ENCODE measurements at places on chromosomes 1 and 21.
A peak's percentile ranks its signal among the peaks of the same experiment; 100 is the strongest.

- DNase-seq = no peak
Measured at GRCh38 chr1:51506537-51506936, 12.5 kb downstream of the EPS15 start.

DNA sequence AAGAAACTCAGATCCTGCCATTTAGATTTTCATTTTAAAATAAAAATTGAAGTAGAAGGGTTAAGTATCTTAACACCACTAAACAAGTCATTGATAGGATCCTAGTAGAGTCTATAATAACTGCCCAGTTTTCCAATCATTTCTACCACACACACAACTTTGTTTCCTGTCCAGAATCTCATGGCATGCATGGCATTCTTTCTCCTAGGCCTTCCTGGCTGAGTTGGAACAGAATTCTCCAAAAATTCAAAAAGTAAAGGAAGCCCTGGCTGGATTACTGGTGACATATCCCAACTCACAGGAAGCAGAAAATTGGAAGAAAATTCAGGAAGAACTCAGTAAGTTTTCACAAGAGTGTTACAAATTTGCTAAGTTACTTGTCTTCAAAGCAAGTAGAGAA lies 111.4 kb upstream of the BMP8A start:
- no peak for DNase-seq

DNA sequence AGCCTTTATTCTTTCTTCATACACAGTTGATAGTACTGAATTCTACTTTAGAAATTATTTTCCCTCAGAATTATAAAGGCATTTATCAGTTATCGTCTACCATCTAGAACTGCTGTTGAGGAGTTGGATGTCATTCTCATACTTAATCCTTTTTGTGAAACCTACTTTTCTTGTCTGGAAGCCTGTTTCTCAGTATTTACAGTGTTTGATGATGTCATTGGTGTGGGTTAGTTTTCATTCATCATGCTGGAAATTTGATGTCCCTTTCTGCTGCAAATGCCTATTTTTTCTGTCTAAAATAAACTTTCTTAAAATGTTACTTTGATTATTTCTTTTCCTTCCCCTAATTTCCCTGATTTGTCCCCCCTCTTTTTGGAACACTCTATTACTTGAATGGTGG lies 22.8 kb upstream of the ZNF281 start:
- DNase-seq = peak; percentile 28

GRCh38 chr1:221392453-221392852 lies 349.4 kb downstream of the DUSP10 start:
- no peak for DNase-seq

DNA sequence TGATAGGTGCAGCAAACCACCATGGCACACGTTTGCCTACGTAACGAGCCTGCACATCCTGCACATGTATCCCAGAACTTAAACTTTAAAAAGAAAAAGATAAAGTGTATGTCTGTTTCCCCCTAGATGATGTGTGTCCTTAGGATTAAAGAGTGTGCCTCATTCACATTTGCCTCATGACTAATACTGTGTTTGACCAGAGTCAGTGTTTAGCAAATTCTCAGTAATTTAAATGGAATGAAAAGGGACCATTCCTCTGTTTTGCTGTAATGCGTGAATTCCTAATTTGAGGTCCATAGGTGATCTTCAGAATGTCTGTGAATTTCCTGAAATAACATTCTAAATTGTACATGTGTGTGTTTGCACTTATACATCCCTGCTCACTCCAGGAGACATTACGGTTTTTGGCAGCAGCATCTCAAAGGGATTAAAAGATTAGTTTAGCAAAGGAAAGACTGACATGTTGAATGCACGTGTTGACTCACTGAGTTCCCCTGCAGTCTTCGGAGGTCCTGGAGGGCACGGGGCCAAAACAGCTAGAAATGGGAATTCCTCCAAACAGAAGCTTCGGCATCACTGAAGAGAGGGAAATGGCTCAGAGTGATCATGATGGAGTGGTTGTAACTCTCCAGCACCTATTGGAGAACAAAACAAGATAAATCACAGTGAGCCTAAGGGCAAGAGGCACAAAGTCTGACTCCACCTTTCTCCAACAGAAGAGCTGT lies 19.1 kb upstream of the SLC35F3 start:
- DNase-seq = no peak

GRCh38 chr1:16618719-16619118 lies 5.4 kb upstream of the NBPF1 start:
- DNase-seq = no peak

- DNase-seq = no peak
Measured at GRCh38 chr21:43362915-43363314, 64.0 kb downstream of the SIK1 start.

GRCh38 chr1:112651205-112651604 lies 23.3 kb upstream of the MOV10 start:
- no peak for DNase-seq

- DNase-seq = peak; percentile 69
Measured at GRCh38 chr1:233518344-233518743, 95.6 kb upstream of the KCNK1 start.

- no peak for DNase-seq
Measured at GRCh38 chr21:42203936-42204335, 15.0 kb upstream of the ABCG1 start.

DNA sequence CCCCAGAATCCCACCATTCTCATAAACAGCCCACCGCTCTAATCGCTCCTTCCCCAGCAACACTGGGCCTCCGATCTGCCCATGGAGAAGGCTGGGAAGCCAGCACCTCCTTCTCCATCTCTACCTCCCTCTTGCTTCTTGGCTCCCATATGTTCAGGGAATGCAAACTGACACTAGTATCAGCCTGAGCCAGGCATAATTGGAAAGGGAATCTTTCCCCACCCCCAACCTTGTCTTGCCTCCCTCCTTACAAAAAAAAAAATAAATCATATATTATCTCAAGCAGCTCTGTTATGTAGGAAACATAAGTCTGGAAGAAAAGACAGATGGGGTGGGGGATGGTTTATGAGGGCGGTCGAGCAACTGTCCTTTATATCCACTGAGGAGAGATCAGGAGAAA lies 127.2 kb downstream of the NAV1 start:
- no peak for DNase-seq

GRCh38 chr1:167529829-167530474 lies 11.6 kb upstream of the CD247 start:
- no peak for DNase-seq

GRCh38 chr21:38531591-38531990 lies 33.3 kb upstream of the ERG start:
- DNase-seq = no peak

- no peak for DNase-seq
Measured at GRCh38 chr1:28021064-28021463, 61.3 kb downstream of the XKR8 start.

DNA sequence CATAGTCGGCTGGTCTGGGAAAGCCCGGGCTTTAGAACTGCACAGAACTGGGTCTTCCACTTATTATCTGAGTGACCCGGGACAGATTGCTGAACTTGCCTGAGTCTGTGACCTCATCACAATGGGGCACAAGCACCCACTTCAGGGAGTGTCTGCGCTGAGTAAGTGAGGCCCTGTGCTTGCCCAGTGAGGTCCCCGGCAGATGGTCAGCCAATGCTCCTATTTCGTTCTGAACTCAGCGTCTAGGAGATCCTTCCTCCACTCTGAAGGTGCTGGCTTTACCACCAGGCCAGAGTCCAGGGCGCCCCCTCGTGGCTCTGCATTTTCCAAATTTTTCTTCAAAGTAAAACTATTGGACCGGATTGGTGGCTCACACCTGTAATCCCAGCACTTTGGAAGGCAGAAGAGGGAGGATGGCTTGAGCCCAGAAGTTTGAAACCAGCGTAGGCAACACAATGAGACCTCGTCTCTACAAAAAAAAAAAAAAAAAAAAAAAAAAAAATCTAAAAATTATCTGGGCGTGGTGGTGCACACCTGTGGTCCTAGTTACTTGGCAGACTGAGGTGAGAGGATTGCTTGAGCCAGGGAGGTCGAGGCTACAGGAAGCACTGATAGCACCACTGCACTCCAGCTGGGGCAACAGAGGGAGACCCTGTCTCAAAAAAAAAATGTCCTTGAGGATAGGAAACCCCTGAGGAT lies 61.7 kb downstream of the FCRL5 start:
- peak; percentile 90 for DNase-seq

- no peak for DNase-seq
Measured at GRCh38 chr21:34197561-34197960, 124.2 kb downstream of the MRPS6 start.

DNA sequence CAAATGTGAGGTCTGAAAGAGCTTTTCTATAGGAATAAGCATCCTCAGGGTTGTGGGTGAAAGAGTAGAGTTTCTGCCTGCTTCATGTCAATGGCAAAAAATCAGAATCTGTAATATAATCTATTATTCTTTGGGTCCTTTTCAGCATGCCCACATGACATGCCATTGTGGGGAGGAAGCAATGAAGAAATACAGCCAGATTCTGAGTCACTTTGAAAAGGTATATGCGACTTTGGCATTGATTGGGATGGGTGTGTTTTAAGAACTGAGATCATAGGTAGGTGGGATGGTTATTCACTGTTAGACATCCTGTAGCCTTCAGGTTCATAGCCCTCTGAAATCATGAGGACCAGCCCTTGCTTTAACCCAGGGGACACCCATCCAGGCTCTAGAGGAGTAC lies 1.8 kb downstream of the IL20 start:
- DNase-seq = no peak

- DNase-seq = no peak
Measured at GRCh38 chr1:83641206-83641658, 357.7 kb downstream of the TTLL7 start.

DNA sequence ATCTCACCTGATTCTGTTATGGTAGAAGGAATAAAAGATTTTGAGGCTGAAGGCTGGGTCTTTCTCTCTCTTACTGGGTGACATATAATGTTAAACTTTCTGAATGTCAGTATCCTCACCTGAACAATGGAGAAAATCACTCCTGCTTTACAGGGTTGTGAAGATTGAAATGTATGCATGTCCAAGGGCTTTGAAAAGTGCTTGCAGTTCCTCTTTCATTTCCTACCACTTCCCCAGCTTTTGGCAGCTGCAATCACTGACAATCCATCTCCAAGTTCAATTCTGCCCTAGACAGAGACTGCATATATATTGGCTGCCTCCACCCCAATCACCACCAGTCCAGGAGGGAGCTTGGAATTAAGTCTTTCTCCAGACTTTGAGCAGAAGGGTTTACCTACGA lies 39.8 kb downstream of the FAM78B start:
- DNase-seq = no peak

- DNase-seq = no peak
Measured at GRCh38 chr1:223761411-223761810, 49.1 kb downstream of the CAPN2 start.

- DNase-seq = no peak
Measured at GRCh38 chr1:18099026-18099425, 8.6 kb upstream of the IGSF21 start.

- DNase-seq = no peak
Measured at GRCh38 chr1:147527941-147528936, 13.1 kb upstream of the BCL9 start.

GRCh38 chr1:220410611-220411010 lies 117.3 kb upstream of the MARK1 start:
- DNase-seq = no peak

DNA sequence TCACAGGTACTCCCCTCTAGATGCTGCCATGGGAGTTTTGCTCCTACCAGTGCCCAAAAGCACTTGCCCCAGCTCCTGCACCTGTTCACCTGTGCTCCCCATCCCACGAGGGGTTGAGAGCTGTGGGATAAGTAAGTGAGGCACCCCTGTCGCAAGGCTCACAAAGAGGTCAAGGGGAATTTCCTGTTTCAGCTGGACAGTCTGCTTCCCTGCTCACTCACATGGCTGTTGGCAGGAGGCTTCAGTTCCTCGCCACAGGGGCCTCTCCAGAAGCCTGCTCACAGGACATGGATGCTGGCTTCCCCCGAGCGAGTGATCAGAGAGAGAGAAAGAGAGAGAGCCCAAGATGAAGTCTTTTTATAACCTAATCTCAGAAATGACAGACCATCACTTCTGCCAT lies 8.7 kb upstream of the NCMAP start:
- DNase-seq = no peak

DNA sequence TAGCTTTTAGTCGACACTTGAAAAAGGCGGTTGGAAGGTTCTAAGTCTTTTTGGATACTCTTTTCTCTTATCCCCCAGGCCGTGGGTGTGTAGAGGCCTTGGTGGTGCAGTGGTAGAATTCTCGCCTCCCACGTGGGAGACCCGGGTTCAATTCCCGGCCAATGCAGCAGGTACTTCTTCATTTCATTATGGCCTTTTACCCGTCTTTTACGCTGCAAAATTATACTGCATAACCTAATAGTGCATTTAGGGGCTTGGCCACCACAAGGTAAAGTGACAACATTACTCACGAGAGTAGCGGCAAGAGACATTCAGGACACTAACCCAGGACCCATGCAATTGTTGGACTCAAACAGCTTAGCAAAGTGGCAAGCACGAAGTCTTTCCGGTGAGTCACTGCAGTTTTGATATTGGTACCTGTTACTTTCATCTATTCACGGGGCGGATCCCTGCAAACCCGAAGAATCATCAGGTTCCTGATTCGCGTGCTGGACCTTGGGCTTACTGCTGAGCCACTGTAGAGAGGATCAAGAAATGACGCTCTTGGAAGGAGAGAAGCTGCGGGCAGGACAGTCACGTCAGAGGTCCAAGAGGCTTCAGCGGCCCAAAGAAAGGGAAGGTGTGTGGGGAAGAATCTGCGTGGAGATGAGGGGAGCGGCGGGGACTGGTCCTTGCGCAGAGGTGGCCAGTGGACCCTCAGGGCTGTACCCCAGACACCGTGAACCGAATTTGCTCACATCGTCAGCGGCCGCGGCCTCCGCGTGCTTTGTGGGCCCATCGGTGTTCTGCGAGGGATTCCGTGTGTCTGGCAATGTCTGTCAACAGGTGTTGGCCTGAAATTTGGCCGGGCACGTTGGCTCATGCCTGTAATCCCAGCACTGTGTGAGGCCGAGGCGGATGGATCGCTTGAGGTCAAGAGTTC lies 12.9 kb upstream of the RNU1-4 start:
- DNase-seq = peak; percentile 27

DNA sequence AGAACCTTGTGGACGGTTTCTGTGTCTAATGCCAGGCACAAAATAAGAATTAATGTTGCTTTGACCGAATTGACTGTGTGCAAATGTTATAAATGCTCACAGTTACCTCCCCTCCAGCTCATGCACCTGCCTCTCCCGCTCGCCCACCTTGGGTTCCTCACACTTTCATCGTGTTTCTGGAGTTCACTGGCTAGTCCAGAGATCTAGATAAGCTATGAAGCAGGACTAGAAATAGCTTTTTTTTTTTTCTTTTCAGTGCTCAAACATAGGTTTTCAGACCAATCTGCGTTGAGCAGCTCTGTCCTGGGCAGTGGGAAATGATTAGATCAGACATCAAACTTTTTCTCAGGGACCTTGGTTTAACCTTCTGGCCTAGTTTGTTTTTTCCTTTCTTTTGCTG lies 11.1 kb downstream of the TENT5C start:
- no peak for DNase-seq

DNA sequence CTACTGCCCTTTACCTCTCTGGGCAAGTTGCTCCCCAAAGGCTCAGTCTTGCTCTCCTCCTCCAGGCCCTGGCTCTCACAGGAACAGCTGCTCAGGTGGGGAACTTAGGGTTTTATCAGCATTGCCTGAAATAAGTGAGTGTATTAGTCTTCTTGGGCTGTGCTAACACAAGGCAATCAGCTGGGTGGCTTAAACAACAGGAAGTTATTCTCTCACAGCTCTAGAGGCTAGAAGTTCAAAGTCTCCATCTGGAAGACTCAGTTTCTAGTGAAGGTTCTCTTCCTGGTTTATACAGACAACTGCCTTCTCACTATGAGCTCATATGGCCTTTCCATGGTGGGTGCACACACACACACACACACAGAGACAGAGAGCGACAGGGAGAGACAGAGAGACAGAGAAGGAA lies 2.8 kb upstream of the CD1C start:
- no peak for DNase-seq

- DNase-seq = no peak
Measured at GRCh38 chr1:154441241-154441888, 36.2 kb downstream of the IL6R start.
